HCT116 (cell line): ENCODE measurements at places on chromosomes 12 and 14.

GRCh38 chr12:98719515-98720504 is 74.7 kb downstream of the APAF1 start:
- no peak for DNase-seq

DNA sequence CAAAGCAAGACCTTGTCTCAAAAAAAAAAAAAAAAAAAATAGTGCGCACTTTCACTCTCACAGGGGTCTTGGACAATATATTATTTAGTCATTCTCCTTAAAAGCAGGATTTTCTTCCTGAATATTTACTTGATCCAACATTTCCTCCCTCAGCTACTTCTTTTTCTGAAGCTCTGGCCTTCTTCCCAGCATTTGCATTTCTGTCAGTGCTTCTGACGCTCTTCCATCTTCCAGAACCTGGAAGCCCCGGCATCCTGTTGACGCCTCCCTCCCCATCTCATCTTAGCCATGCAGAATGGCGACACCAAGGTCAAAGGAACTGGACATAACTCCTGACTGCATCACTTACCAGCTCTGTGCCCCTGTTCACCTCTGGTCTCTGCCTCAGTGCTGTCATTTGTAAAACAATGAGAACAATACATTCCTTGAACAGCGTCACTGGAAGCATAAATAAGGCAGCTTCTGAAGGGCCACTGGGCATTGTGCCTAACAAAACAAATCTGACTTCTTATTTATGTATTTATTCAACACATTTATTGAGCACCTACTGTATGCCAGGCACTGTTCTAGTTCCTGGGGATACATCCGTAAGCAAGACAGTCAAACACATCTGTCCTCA is 90.9 kb upstream of the MDM1 start:
- no peak for DNase-seq

- DNase-seq = no peak
Measured at GRCh38 chr12:9103050-9103849, 12.5 kb downstream of the A2M start.

DNA sequence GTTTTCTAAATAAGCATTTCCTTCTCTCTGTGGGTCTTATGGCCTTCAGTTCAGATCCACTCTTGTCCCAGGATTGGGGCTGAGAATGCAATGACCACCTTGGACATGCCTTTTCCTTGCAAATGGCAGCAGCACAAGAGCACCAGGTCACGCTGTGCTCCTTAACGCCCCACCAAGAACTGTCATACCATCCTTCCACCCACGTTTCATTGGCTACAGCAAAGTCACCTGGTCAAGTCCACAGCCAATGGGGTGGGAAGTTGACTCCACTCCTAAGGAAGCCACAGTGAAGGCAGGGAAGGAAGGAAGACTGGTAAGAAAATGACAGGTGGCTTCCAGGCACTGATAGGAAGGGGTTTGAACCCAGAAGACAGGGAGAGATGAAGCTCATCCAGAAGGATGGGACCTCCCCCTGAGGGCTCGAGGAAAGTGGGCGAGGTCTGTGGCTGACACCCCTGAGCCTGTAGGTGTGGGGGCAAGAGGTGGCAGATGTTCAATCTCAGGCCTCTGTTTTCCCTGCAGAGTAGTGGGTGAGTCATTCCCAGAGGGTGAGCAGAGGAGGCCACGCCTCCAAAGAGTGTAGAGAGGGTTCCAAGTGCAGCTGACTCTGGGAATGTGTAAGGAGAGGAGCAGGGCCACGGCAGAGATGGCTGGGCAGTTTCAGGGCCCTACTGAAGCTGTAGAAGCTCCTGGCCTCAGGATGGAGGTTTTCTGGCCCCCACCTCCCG is 113.5 kb upstream of the VRK1 start:
- no peak for DNase-seq

- DNase-seq = no peak
Measured at GRCh38 chr12:25689996-25690501, 137.0 kb upstream of the LMNTD1 start.

DNA sequence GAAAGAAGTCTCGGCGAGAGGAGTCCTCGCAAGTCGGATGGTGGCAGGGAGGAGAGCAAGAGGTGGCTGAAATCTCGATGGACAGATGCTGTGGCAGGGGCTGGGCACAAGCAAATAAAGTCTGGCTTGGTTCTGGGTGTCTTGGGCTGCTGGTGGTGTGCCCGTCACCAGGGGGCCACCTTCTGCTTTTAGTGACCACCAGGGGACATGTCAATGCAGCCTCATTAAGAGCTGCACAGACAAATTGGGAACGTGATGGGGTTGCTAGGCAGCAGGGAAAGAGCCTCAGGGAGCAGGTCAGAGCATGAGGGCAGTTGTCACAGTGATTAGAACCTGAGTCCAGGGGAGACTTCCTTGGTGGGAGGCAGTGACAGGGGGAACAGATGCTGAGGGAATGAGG is 44.0 kb downstream of the LRRC74A start:
- no peak for DNase-seq

DNA sequence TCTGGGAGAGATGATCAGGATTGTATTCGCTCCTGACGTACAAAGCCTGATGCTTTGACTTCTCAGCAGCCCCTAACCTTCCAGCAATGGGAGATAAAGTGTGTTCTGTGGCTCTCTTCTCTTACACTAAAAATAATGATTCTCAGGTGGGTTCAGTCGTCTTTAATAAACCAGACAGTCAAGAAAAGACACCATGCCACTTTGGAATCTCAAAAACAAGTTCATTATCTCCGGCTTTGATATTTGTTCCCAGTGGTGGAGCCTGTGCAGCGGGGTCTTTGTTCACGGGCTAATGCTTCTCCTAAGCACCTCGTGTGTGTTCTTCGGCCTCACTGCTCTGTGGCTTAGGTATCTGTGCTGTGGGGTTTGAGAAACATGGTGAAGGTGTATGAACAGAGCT is 1.6 kb downstream of the ACVR1B start:
- DNase-seq = no peak

GRCh38 chr14:61476105-61476753 is 154.8 kb downstream of the PRKCH start:
- no peak for DNase-seq

- DNase-seq = no peak
Measured at GRCh38 chr14:83994020-83994419, 1535.9 kb upstream of the FLRT2 start.

GRCh38 chr12:98464190-98464589 is 51.2 kb upstream of the TMPO start:
- no peak for DNase-seq

GRCh38 chr12:94141004-94141764 is 7.2 kb upstream of the PLXNC1 start:
- DNase-seq = no peak
